T-helper 1 cell (primary cell): ENCODE measurements at places on chromosomes 6 and 20.

DNA sequence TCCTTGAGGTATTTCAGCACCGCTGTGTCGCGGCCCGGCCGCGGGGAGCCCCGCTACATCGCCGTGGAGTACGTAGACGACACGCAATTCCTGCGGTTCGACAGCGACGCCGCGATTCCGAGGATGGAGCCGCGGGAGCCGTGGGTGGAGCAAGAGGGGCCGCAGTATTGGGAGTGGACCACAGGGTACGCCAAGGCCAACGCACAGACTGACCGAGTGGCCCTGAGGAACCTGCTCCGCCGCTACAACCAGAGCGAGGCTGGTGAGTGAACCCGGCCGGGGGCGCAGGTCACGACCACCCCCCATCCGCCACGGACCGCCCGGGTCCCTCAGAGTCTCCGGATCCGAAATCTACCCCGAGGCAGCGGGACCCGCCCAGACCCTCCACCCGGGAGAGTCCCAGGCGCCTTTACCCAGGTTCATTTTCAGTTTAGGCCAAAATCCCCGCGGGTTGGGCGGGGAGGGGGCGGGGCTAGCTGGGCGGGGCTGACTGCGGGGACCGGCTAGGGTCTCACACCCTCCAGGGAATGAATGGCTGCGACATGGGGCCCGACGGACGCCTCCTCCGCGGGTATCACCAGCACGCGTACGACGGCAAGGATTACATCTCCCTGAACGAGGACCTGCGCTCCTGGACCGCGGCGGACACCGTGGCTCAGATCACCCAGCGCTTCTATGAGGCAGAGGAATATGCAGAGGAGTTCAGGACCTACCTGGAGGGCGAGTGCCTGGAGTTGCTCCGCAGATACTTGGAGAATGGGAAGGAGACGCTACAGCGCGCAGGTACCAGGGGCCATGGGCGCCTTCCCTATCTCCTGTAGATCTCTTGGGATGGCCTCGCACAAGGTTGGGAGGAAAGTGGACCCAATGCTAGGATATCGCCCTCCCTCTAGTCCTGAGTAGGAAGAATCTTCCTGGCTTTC is 693 bp downstream of the HLA-F start:
- DNase-seq: peak; percentile 71

- DNase-seq: no peak
Observed at GRCh38 chr20:53800883-53801604, 207.4 kb upstream of the ZNF217 start.

DNA sequence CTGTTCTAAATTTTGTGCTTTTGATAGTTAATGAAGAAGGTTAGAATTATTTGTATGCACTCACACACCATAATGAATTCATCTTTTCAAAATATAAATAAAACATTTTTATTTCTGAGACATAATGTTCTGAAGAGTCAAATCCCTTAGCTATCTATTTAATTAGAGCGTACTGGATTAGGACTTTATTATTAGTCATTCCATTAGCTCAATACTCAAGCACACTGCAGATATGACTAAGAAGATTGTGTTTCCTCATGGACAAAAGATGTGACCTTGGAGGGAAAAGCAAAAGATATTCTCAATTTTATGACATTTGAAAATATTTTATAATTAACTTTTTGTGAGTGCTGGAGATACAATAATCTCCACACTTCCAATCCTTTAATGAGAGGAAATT is 666.4 kb downstream of the CD109 start:
- DNase-seq: no peak

DNA sequence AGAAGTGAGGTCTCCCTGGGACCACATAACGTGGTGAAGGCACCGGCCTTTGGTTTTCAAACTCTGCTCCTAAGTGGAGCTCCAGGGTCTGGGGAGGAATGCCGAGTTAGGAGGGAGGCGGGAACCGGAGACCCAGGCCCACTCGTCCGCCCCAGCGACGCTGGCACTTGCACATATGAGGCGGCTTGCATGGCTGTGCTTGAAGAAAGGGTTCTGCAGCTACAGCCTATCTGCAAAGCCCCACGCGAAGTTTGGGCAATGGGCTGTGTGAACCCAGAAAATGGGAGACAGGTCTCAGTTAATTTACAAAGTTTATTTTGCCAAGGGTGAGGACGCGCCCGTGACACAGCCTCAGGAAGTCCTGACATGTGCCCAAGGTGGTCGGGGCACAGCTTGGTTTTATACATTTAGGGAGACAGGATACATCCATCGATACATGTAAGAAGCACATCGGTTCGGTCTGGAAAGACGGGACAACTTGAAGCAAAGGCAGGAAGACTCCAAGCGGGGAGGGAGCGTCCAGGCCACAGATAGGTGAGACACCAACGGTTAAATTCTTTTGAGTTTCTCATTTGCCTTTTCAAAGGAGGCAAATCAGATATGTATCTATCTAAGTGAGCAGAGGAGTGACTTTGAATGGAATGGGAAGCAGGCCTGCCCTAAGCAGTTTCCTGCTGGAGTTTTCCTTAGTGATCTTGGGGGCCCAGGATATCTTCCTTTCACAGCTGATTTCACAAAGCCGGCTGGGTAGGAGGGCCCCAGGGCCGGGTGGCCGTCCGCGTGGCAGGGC is 782 bp upstream of the PCMTD2 start:
- no peak for DNase-seq

DNA sequence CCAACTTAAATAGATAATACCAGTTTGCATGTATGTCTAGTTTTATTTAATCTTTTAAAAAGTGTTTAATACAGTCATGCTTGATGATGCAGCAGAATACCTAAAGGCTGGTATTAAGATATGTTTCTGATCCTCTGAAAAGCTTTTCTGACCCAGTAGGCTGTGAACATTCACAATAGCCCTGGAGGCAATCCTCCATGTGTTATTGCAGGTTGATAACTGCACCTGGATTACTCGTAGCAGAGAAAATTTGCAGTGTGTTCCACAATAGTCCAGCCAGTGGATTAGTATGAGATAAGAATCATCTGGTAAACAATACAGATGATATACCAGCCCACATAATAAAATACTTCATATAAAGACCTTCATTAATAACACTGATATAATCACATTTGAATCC is 178.9 kb upstream of the RNF217 start:
- DNase-seq: no peak

DNA sequence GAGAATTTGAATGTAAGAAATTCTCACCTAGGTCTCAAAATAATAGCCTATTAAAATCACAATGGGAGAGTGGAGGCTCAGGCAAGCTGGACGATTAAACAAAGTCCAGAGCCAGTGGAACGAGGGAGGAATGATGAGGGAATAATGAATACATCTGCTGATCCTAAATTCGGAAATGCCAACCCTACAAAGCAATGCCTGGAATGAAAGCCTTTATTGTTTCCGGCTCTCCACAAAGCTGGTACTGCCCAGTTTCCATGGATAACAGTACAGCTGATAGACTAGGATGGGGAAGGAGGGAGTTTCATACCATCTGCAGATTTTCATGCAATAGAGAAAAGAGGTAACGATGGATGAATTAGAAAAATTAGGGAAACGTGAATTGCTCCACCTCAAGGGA is 356.1 kb downstream of the CBLN4 start:
- DNase-seq: no peak

- no peak for DNase-seq
Observed at GRCh38 chr20:46144432-46145025, 26.4 kb downstream of the CD40 start.

DNA sequence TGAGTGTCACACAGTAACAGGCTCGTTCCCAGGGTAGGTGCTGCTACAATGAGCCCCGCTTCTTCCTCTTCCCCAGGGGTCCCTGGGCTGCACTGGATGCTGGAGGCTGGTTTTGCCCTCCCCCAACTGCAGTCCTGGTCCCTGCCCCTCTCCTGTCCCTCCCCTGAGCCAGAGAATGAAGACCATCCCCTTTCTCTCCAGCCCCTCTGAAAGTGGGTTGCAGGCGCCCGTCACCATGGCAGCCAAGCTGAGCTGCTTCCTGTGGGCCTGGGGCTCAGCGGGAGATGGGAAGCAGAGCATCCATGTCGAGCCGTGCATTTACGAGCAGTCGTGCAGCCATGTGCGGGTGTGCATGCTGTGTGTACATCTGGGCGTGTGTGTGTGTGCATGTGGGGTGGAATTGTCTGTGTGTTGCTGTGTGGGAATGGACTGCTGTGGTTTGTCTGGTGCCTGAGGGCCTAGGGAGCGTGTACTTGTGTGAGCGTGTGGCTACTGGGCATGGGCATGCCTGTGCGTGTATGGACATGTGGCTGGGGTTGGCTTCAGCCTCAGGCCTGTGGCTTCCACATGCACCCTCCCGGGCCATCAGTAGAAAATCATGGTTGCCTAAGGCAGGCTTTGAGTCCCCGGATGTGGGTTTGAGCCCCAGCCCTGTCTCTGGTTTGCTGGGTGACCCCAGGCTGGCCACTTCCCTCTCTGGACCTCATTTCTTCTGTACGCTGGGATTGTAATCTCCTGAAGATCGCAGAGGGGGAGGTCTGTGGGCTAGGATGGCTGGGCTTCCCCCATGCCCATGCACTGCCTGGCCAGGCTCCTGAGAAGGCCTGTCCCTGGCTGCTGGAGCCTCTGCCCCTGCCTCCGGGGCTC is 48.8 kb downstream of the SRC start:
- no peak for DNase-seq

GRCh38 chr6:25990172-25990873 is 27.7 kb downstream of the TRIM38 start:
- DNase-seq: no peak

GRCh38 chr6:147095316-147095715 is 108.9 kb upstream of the STXBP5 start:
- no peak for DNase-seq

DNA sequence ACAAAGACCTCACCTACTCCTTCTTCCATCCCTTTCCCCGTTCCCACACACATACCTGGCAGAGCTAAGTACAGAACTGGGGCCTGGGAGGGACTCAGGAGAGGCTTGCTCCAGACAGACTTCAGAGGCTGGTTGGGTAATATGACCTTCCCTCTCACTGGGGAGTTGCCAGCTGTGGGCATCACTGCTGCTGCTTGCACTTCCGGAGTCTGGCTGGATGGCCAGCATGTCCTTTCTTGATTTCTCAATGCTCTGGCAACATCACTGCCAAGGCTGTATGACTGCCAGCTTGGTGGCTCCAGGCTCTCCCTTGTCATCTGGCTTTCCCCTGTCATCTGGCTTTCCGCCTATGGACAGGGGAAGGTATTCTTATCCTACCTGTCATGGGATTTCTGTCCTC is 47.8 kb downstream of the CDH22 start:
- no peak for DNase-seq

DNA sequence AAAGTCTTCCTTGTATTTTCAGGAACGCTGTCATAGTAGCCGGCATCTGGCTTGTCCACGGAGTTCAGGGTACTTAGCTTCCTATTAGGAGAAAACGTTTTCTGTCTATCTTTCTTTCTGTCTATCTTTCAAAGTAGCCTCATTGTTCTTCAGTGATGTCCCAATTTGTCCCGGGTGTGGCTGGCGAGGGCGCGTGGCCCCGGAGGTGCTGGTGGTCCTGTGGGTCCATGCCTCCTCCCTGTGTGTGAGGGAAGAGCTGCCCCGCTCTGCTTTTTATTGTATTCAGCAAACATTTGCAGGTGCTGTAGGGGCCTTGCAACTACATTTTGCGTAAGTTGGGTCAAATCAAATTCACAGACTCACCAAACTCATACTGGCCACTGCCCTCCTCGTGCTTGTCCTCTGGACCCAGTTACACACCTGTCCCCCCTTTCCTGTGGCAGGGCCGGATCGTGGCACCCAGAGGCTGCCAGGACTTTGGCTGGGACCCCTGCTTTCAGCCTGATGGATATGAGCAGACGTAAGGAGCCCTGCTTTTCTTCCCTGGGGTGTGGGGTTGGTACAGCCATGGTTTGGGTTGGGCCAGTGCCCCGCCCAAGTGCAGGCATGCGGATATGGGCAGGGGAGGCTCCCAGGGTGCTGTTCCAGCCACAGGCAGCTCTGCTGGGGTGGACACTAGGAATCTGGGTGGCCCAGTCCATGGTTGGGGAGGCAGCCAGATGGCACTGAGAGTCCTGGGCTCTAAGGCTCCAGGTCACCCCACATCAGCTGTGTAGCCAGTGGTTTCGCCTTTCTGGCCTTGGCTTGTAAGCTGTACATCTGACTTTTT is 12.3 kb downstream of the ITPA start:
- DNase-seq: no peak

- no peak for DNase-seq
Observed at GRCh38 chr20:1576641-1577040, 19.1 kb upstream of the SIRPD start.

DNA sequence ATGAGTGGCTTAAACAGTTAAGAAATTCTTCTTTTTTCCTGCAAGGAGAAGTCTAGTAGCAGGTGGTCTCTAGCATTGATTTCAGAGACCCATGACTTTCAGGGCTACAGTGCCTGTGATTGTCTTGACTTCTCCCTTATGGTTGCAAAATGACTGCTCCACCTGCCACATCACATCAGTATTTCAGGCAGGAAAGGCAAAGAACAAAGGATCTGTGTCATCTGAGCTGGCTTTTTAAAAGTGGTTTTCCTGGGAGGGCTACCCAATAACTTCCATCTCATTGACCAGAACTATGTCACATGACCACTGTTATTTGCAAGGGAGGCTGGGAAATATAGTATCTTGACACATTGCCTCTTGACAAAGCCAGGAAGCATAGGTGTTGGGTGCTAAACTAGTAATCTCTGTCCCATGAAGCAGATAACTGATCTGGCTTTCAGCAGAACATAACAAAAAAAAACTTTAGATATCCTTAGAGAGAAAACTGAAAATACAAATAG is 226.2 kb downstream of the DHX35 start:
- DNase-seq: no peak

DNA sequence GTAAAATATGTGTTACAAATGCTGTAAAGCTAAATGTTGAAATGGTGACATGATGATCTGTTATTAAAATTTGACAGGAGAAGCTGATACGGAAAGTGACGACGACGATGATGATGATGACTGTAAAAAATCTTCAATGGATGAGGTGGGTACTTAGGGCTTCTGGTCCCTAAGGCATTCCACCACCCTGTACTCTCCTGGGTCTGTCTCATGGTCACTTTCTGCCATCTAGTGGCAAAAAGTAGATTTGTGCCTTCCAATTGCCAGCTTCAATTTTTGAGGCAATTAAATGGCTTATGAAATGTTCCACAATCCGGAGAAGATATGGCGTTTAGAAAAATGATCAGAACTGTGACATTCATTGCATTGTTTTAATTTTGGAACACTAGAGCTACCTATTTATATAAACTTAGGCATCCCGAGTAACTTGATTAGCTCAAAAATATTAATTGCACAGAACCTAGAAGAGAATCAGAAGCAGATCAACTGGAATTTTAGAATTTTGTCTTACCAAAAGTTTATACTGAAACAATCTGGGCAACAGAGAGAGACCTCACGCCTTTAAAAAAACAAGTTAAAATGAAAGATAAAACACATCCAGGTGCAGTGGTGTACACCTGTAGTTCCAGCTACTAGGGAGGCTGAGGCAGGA is 346.5 kb upstream of the PLCB4 start:
- DNase-seq: peak; percentile 20
